ENCODE measurements at places on chromosomes 1 and 21.

- DNase-seq, result no peak
Measured at GRCh38 chr1:121458291-121459048, 273.7 kb downstream of the SRGAP2C start.

DNA sequence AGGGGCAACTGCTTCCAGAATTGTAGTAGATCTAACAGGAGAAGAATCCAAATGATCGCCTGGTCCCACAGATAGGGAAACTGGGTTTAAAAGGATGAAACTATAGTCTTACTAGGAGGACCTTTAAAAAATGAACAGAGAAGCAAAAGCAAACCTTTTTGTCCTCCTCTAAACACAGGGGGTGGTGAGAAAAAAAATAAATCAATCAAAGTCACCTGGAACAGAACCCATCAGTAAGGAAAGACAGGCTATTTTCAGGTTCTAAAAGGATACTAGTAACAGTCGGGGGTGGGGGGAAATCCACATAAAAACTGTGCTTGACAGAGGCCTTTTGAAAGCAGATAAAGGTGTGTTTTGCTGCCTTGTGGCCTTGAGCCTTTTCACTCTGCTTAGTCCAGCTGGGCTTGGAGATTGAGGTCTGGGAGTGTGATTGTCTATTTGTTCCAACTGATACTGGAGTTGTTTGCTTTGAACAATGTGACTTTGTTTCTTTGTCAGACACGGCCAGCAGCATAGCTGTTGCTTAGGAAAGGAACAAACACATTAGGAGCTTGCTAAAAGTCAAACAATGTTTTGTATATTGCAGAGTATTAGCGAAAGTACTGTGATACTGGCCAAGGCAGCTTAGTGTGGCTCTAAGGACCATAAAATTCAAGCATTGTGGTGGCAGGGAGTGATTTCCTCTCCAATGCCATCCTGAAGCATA is 141.1 kb upstream of the IRF2BP2 start:
- no peak for DNase-seq

DNA sequence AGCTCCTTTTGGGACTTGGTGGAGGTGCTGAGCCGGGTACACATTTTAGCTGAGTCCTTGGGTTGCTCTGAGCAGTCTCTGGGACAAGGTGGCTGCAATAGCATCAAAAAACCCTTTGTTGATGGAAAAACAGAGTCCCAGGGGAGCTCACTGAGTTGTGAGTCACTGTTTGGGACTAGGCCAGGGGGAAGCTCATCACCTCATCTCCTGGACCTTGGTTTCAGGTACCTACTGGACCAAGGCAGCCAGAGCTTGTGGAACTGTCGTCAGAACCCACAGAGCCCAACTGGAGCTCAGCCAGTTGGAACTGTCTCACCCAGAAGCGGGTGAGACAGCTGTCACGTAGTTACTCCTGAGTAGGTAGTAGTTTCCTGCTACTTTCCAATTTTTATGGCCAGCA is 146.7 kb downstream of the HLX start:
- no peak for DNase-seq

DNA sequence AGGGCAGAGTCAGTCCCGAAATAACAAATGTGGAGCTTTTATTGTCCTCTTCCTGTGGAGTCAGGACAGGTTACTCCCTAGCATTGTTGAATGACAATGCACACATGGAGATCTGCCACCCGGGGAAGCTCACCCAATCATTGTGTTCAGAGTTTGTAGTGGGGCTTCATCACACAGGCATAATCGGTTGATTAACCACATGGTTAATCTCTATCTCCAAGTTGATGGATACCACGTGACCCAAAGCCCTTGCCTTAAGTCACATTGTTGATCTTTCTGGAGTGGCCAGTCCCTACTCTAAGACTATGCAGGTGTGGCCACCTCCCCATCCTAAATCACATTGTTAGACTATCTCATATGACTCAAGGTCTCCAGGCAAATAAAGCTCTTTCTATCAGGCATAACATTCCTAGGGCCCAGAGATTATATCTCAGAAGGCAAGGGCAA is 2.6 kb upstream of the C1orf141 start:
- DNase-seq, result no peak

GRCh38 chr1:107682467-107682866 is 282.5 kb downstream of the VAV3 start:
- DNase-seq, result no peak

DNA sequence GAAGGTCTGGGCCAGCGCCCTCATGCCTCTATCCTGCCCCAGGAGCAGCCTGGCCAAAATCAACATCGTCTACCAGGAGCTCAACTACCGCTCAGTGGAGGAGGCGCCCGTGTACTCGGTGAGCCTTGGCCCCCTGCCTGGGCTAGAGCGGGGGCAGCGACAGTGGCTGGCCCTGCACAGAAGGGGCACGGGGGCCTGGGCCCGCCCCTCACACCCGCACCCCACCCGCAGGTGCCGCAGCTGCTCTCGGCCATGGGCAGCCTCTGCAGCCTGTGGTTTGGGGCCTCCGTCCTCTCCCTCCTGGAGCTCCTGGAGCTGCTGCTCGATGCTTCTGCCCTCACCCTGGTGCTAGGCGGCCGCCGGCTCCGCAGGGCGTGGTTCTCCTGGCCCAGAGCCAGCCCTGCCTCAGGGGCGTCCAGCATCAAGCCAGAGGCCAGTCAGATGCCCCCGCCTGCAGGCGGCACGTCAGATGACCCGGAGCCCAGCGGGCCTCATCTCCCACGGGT is 10.8 kb downstream of the SCNN1D start:
- DNase-seq, result no peak

DNA sequence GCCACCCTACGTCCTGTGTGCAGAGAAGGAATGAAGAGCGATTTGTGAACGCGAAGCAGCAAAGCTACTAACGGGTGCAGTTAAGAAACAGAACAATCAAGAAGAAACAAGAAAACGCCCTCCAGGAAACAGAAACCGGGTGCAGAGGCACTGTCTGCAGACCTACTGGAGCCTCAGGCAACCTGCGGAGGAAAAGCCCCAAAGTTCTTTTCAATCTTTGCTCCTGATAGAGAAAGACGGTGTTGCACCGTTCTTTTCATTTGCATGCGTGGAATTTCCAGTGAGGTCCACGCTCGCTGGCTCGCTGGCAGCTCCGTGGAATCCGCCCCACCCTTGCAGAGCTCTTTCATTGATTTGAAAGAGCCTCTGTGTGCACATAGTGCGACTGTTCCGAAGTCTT is 37.0 kb upstream of the PDE9A start:
- DNase-seq, result no peak

DNA sequence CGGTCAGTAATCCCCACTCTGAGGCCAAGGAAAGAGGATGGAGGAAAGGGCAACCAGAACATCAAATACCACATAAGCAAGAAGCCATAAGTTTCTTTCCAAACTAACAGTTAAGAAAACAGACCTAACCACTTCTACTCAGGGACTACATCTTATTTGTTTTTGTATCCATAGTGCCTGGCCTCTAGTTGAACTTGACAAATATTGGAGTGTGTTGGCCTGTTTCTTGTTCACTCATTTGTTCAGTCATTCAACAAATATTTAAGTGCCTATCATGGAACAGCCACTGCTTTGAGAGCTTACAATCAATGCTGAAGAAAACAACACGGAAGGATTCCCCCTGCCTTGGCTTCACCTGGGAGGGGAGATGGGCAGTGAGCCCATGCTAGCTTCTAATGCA is 69.7 kb downstream of the ST6GALNAC3 start:
- no peak for DNase-seq

DNA sequence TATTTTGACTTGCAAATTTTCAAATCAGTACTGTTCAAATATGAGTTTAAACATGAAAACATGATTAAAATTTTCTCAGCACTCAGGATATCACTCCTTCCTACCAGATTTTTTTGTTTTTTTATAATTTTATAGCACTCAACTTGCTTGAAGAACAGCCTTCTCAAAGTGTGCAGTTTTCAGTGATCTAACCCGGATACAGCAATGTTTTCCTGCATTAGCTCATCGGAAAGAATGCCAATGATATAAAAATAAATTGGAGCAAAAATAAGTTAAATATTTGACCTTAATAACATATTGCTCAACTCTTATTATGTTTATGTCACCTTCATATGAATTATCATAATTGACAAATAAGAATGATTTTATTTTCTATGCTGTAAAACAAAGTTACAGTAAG is 766.8 kb downstream of the USP25 start:
- DNase-seq, result no peak

GRCh38 chr1:114037631-114037890 is 58.3 kb downstream of the OLFML3 start:
- DNase-seq, result no peak

DNA sequence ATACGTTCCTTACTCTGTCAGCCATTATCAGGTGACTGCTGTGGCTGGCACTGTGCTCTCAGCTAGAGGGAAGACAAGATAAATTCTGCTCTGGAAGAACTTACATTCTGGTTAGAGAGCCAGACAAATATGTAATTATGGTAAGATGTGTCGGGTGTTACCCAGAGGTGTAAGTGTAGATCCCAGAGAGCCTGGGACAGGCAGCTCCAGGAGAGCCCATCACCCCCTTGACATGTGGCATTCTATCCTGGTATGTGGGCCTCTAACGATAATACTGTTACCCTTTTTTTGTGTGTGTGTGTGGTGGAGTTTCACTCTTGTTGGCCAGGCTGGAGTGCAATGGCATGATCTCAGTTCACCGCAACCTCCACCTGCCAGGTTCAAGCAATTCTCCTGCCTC is 19.0 kb downstream of the TRNAU1AP start:
- DNase-seq, result no peak

- no peak for DNase-seq
Measured at GRCh38 chr1:70382682-70383081, 28.2 kb upstream of the ANKRD13C start.

- no peak for DNase-seq
Measured at GRCh38 chr1:156532374-156532773, 31.8 kb upstream of the MEF2D start.
